ENCODE measurements at places on chromosomes 12 and 14. TPM values are rescaled to one million over a fixed set of nuclear protein-coding genes. Genes with fewer than 3 reads are reported as not detected.

JPH4 gene
- polyA plus RNA-seq = not detected

KDM5A gene
- 22.5 TPM for polyA plus RNA-seq

TAPBPL gene
- polyA plus RNA-seq = 3.4 TPM

MMP19 gene
- 0.09 TPM for polyA plus RNA-seq

PGF gene
- polyA plus RNA-seq = 1.1 TPM

MIA2 gene
- polyA plus RNA-seq = 25.4 TPM

OR11H12 gene
- polyA plus RNA-seq = not detected

KRT83 gene
- 44.8 TPM for polyA plus RNA-seq

C14orf132 gene
- polyA plus RNA-seq = 11.7 TPM

RPGRIP1 gene
- 0.26 TPM for polyA plus RNA-seq

OR11G2 gene
- polyA plus RNA-seq = not detected

ITGB7 gene
- 0.64 TPM for polyA plus RNA-seq

PHETA1 gene
- 7.3 TPM for polyA plus RNA-seq

KRT72 gene
- polyA plus RNA-seq = not detected

GLIPR1L2 gene
- polyA plus RNA-seq = 0.57 TPM
